NCI-H1417 treated with DMSO at 0.1 percent for 48 hours (cell line): ENCODE measurements at places on chromosomes 4 and X.

DNA sequence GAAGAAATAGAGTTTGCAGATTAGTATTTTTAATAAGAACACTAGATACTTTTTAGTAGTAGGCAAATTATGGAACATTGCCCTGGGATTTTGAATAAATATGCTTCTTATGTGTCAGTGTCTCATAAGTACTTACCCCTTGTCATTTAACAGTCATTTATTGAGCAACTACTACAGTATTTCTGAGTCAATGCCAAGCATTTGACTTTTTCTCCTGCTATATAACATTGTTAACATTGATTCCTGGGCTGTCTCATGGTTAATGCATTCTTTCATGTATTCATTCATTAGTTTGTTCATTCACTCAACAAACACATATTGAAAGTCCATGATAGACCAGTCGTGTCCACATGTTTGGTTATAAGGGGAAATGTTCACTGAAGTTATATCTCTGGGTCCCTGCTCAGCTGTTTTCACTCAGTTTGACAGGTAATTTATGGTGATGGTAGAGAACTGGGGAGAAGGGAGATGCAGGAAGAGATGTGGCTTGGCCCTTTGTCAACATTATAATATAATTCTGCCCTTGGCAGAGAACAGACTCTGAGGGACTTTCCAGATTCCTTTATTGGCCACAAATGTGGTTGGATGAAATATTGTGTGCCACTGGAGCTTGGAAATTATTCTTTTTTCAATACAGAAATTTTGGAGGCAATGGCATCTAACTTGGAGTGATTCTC, 49.8 kb downstream of the OSTC start:
- DNase-seq: no peak

GRCh38 chrX:101619364-101619763, 1.6 kb upstream of the ARMCX6 start:
- DNase-seq: peak; percentile 5

GRCh38 chr4:24172406-24172805, 282.6 kb upstream of the PPARGC1A start:
- DNase-seq: no peak

DNA sequence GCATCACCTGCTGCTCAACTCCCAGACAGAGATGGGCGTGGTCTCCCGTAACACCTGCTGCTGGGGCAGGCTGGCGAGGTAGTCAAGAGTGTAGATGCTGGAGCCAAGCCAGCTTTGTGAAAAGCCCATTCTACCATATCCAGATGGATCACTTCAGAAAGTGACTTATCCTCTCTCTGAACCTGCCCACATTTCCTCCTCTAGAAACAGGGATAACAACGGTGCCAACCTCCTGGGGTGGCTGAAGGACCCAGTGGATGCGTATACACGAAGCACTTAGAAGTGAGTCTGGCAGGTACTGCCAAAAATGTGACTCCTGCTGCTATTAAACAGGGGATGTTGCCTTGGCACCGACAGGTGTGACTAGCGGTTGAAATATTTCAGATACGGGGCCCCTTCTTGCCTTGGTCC, 95.8 kb downstream of the SORBS2 start:
- no peak for DNase-seq

GRCh38 chr4:70892086-70892769, 9.9 kb upstream of the MOB1B start:
- DNase-seq: no peak

DNA sequence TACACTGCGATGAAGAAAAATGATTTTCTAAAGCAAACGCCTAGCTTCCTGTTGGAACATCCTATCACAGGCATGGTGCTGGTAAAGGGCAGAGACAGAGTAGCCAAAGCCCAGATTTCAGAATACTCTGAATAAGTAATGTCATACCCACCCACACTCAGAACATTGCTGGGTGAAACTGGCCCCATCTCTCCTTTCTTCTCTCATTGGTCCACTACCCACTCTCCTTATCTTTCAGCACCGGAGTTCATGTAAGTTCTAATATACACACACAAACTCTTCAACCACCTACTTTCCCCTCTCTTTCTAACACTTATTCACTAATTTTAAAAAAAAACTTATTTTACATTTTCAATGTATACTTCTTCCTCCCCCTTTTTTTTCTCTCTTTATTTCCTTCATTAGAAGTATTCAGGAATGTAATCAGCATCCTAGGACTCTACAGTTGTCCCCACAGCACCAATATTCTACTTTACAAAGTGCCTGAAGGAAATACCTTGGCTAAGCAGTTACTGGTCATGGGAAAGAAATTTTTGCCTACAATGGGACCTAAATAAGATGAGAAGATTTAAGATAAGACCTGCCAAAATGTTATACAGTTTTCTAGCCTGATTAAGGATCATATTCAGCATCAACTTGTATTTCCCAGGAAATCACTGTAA, 63.0 kb downstream of the SEC24D start:
- DNase-seq: no peak

DNA sequence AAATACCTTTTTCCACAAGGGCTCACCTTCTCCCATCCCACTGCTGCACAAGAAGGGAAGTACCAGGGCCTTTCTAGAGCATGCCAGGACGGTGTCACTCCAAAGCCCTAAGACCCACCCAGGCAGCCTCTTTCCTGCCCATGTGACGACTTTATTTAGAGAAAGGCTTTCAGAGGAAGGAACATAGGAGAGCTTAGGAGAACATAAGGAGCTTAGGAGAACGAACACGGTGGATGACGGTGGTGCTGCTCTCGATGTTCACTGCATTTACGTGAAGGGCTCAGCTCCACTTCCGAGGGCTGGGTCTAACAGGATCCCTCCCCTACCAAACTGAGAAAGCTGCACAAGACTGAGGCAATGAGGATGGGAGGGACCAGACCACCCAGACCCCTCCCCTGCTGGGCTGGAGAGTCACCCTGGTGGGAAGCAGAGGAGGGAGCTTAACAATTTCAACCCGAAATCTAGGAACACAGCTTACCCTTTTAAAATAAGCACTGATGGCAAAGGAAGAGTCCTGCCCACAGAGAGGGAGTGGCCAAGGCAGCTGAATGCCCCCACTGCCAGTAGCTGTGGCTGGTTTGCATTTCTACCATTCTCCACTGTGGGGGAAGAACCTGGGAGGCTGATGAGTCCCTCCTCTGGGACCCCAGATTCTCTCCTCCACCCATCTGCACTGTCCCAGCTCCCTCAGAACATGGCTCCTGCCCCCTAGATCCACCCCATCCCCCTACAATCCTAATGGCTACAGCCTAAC, 29.8 kb downstream of the ZFYVE28 start:
- no peak for DNase-seq

DNA sequence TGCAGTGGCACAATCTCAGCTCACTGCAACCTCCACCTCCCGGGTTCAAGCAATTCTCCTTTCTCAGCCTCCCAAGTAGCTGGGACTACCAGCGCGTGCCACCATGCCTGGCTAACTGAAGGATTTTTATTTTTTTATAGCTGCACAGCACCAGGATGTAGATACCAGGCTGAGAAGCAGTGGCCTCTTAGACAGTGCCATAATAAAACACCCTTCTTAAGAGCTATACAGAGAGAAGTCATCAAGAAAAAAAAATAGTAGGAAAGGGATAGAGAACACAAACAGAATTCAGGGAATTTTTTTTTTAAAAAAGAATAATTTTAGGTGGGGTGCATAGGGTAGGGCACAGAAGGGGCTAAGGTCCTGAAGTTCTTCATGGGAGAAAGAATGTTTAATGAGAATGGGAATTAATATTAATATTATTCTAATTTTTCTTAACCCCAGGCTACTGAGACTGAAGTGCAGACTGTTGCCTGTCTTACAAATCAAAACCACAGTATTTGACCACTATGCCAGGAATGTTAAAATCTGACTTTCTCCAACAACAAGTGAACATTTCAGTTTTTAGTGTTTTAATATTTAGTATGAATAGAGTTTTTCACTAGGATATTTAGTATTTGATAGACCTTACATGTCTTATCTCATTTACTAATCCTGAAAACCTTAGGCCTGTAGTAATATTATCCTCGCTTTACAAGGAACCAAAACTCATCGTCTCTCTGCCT, 146.7 kb downstream of the KCNIP4 start:
- DNase-seq: no peak

GRCh38 chr4:142292231-142292630, 553.9 kb downstream of the INPP4B start:
- DNase-seq: no peak

DNA sequence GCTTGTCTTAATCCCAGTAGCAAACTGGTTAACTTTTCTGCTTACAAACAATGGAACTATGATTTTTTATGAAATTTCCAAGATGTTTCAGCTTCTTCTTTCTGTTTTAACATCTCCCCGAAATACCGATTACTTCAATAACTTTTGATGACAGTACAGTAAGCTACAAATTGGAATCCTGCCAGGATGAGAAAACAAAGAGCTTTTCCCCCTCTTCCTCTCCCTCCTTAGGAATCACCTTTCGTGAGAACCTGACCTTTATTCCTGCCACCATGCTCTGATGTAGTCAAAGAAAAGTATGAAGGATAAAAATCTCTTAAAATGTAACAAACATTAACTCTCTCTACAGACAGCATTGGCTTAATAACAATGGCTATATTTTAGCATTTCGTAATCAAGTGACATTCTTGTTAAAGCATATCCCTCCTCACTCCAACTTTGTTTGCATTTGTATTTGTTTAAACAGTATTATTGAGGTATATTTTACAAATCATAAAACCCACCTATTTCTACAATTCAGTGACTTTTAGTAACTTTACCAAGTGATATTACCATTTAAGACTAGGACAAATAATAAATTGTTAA, 148.7 kb upstream of the NAP1L5 start:
- no peak for DNase-seq

DNA sequence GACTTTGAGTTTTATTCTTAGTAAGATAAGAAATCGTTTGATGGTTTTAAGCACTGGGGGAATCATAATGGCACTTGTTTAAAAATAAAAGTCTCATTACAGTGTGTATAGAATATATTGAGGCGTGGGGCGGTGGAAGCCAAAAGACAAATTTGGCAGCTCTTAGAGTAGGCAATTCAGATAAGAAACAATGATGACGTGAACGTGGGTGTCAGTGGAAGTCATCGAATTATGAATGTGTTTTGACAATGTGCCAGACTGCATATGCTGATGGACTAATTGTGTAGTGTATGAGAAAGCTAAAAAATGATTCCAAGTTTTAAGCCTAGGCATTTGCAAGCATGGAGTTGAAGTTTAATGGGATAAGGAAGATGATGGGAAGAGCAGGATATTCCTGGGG, 35.8 kb downstream of the SPANXD start:
- DNase-seq: no peak

GRCh38 chr4:128813965-128814364, 4.5 kb downstream of the JADE1 start:
- DNase-seq: no peak

DNA sequence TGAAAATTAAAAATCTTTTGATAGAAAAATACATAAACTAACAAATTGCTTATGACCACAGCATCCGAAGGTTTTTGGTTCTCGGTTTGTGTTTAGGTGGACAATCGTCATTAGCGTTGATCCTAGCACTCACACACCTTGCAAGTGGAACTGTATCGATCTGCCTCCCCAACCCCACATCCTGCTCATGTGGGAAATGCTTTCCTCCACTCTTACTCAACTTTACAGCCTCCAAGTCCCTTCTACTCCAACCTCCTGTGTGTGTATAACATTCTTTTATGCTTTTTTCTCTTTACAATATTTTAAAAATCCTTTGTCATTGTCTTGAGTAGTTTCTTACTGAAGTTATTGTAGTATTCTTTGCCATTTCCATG, 15.6 kb upstream of the TMEM131L start:
- no peak for DNase-seq

DNA sequence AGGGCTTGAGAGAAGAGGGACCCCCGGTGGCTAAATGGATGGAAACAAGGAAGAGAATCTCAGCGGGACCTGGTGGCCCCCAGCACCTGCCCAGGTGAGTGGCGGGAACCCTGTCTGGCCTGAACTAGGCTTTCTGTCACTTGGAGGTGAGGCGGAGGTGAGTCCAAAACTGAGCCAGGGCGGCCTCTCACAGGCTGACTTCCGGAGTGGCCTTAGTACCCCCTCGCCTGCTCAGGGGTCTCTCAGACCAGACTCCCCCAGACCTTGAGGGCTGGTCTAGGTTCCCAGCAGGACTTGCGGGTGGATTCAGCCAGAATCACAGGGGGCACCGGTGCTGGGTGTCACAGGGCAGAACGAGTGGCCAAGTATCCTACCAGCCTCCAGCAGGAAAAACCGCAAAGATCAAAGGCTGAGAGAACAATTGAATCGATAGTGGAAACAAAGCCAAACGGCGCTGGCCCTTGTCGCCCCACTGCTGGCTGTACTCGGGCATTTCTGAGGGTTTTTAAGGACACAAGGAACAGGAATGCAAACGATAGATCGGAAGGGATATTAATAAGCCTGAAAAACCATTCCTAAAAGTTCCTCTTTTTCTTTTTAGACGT, 67.8 kb downstream of the WFS1 start:
- DNase-seq: no peak

- DNase-seq: no peak
Observed at GRCh38 chr4:150237110-150237872, 159.0 kb downstream of the DCLK2 start.

DNA sequence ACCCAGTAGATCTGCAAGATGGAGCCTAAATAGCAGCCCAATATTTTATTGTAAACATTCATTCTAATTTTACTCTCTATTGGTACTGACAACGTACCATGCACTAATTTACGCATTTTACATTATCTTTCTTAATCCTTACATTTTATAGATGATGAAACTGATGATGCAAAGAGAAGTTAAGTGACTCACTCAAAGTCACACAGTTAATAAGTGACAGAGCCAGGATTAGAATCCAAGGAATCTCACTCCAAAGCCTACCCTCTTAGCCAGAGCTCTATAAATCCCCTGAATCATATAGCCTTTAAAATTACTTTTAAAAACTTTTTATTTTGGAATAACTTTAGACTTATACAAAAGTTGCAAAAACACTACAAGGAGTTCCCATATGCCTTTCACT, 37.6 kb downstream of the PHKA1 start:
- no peak for DNase-seq

- DNase-seq: no peak
Observed at GRCh38 chrX:119759248-119759766, 919 bp downstream of the SOWAHD start.
